ENCODE measurements at places on chromosomes 6 and 20. TPM values are rescaled to one million over a fixed set of nuclear protein-coding genes. Genes with fewer than 3 reads are reported as not detected.

Gene NR2E1
- total RNA-seq = not detected

Gene MATN4
- 1.1 TPM for total RNA-seq

Gene IL17F
- total RNA-seq = not detected

Gene CALHM5
- 1.9 TPM for total RNA-seq

Gene TPD52L1
- total RNA-seq = 75.4 TPM
